Activated CD4-positive, alpha-beta T cell treated with anti-CD3 and anti-CD28 coated beads, Interleukin-2, amount 10 ng/mL, durations not matched to agents 7 days and 5 days (primary cell): ENCODE measurements at places on chromosomes 1 and 21. TPM values are rescaled to one million over a fixed set of nuclear protein-coding genes. Genes with fewer than 3 reads are reported as not detected.
A peak's percentile ranks its signal among the peaks of the same experiment; 100 is the strongest.

CD2 gene
- total RNA-seq, result 206 TPM

CHD5 gene
- 0.96 TPM for total RNA-seq

- no peak for DNase-seq
- peaks cover 24% of the 10 kb centered on the region for H3K27me3 ChIP-seq
- no peaks in the 10 kb centered on the region for H3K36me3 ChIP-seq
- no peak overlapping the region for H3K4me3 ChIP-seq
- H3K4me1 ChIP-seq, result peaks cover 7% of the 10 kb centered on the region
Observed at GRCh38 chr1:47174656-47175020, 15.2 kb downstream of the PDZK1IP1 start.

DNA sequence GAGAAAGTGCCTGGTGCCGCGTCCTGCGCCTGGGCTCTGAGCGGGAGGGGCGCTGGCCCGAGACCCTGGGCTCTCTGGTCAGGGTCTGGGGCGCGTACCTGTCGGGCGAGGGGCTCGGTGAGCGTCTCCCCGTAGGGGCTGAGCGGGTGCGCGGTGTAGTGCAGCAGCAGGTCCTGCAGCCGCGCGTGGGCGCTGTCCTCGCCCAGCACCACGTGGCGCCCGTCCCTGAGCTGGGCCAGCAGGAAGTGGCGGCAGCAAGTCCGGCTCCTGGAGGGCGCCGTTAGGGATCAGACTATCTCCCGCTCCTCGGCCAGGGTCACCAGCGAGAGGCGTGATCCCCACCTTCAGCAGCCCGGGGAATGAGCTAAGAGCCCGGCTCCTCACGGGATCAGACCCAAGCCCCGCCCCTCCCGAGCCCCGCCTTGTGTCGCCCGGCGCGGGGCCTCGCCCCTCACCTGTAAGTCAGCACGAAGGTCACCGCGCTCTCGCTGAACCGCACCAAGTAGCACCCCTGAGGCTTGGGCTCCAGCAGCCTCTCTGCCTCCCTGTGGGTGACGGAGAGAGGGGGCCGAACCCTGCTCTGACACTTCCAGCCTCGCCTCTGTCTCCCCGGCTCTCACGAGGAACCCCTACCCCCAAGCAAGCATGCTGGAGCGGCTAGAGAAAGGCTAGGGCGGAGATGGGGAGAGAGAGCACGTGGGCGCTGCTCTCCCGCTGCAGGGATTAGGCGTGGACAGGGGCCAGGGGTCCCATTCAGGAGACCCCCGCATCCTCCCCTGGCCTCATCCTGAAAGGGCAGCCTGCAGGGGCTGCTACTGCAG lies 2.7 kb downstream of the SH2D2A start:
- H3K27ac ChIP-seq, result peak overlapping the region; percentile 99
- DNase-seq, result peak; percentile 74
- H3K4me1 ChIP-seq, result peaks cover 81% of the 10 kb centered on the region
- no peaks in the 10 kb centered on the region for H3K27me3 ChIP-seq
- H3K36me3 ChIP-seq, result peaks cover 48% of the 10 kb centered on the region

- no peaks in the 10 kb centered on the region for H3K36me3 ChIP-seq
- peaks cover 1% of the 10 kb centered on the region for H3K4me1 ChIP-seq
- H3K27me3 ChIP-seq, result no peaks in the 10 kb centered on the region
- DNase-seq, result no peak
Observed at GRCh38 chr1:45769261-45769932, 18.9 kb upstream of the IPP start.

- H3K36me3 ChIP-seq, result no peaks in the 10 kb centered on the region
- DNase-seq, result peak; percentile 81
- no peak overlapping the region for H3K27ac ChIP-seq
- H3K27me3 ChIP-seq, result no peaks in the 10 kb centered on the region
Observed at GRCh38 chr1:108828074-108828961, 28.6 kb downstream of the AKNAD1 start.

- H3K27me3 ChIP-seq, result no peaks in the 10 kb centered on the region
- no peaks in the 10 kb centered on the region for H3K36me3 ChIP-seq
- H3K4me1 ChIP-seq, result no peaks in the 10 kb centered on the region
- H3K4me3 ChIP-seq, result no peak overlapping the region
- DNase-seq, result no peak
Observed at GRCh38 chr1:82845866-82846265, 1045.1 kb downstream of the ADGRL2 start.

WDTC1 gene
- total RNA-seq, result 33.3 TPM

CEP350 gene
- total RNA-seq, result 70.1 TPM

DNA sequence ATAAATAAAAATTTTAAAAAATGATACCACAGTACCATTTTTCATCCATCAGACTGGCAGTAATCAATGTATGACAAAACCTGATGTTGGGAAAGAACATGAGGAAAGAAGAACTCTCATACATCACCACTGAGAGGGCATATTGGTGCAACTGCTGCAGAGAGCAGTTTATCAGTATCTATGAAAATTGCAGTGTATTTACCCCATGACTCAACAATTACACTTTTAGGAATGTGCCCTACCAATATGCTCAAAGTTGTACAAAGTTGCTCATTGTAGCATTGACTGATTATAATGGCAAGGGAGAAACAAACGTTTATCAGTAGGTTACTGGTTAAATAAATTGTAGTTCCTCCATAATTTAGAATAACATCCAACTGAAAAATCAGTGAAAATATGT lies 36.7 kb downstream of the CATSPERE start:
- no peak overlapping the region for H3K4me3 ChIP-seq
- no peak overlapping the region for H3K27ac ChIP-seq
- H3K4me1 ChIP-seq, result no peaks in the 10 kb centered on the region
- peaks cover 1% of the 10 kb centered on the region for H3K27me3 ChIP-seq
- H3K36me3 ChIP-seq, result no peaks in the 10 kb centered on the region

GRCh38 chr1:57258557-57259325 lies 165.1 kb downstream of the DAB1 start:
- DNase-seq, result no peak
- no peak overlapping the region for H3K4me3 ChIP-seq
- no peaks in the 10 kb centered on the region for H3K36me3 ChIP-seq
- no peaks in the 10 kb centered on the region for H3K27me3 ChIP-seq

SPRR3 gene
- not detected for total RNA-seq

DNA sequence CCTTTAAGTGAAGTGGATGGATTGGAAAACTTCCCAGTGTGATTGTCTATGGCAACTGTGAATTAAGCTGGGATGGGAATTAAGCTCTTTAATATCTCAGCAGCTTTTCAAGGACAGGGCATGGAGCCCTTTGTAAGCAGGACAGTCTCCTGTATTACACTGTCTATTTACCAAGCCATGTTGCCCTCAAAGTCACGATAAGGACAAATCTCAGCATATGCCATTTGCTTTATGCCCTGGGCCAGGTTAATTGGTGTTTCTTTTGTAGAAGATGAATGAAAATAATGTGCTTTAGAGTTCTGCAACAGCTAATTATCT lies 17.6 kb downstream of the UTP25 start:
- H3K36me3 ChIP-seq, result peaks cover 55% of the 10 kb centered on the region
- H3K27ac ChIP-seq, result no peak overlapping the region
- no peak overlapping the region for H3K4me3 ChIP-seq
- H3K27me3 ChIP-seq, result no peaks in the 10 kb centered on the region

GRCh38 chr1:9557624-9558023 lies 18.4 kb downstream of the SLC25A33 start:
- H3K27ac ChIP-seq, result peak overlapping the region; percentile 9
- H3K36me3 ChIP-seq, result peaks cover 25% of the 10 kb centered on the region
- peaks cover 33% of the 10 kb centered on the region for H3K4me1 ChIP-seq
- DNase-seq, result no peak
- H3K27me3 ChIP-seq, result no peaks in the 10 kb centered on the region

CLIC6 gene
- total RNA-seq, result not detected

DNA sequence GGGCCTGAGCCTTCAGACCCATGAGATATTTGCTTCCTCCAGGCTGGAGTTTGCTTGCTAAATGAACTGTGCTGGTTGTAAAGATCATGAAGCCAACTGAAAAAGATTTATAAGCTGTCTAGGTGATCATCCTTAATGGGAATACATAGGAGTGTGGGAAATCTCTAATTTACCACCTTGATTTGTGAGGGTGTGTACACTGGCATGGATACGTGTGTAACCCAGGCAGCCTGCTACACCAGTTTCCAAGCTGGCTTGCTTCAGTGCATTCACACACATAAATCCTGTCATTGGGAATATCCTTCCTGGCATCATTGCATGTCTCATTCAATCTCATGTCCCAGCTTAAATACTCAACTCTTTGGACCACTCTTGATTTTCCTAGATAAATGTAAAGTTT lies 57.6 kb upstream of the GNG12 start:
- no peak overlapping the region for H3K27ac ChIP-seq
- no peaks in the 10 kb centered on the region for H3K36me3 ChIP-seq
- DNase-seq, result no peak
- no peak overlapping the region for H3K4me3 ChIP-seq
- peaks cover 2% of the 10 kb centered on the region for H3K4me1 ChIP-seq
- peaks cover 12% of the 10 kb centered on the region for H3K27me3 ChIP-seq

LCE1B gene
- not detected for total RNA-seq

- no peaks in the 10 kb centered on the region for H3K36me3 ChIP-seq
- no peak overlapping the region for H3K27ac ChIP-seq
- peaks cover 17% of the 10 kb centered on the region for H3K4me1 ChIP-seq
- no peak for DNase-seq
Observed at GRCh38 chr1:9891207-9891606, 18.9 kb downstream of the CTNNBIP1 start.
